Thoracic aorta (tissue), 2 donors: ENCODE measurements at places on chromosomes 6 and 20.

DNA sequence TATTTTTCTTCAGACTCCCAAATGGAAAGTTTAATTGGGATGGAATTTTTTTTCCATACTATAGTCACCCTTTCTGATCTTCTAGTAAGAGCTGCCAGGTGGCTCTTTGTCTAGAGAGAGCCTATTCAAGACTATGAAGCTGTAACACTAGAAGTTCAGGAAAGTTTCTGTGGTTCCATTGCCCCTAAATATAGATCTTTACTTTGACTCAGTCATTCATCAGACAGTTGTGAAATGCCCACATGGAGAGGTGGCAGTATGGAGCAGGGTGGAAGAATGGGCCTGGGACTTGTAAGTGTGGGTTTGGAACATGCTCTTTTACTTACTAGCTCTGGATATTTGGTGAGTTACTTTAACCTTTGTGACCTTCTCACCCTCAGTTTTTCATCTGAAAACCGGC lies 87.8 kb downstream of the CTNNBL1 start:
- no peak overlapping the region for H3K4me3 ChIP-seq
- DNase-seq = no peak
- no peaks in the 10 kb centered on the region for H3K36me3 ChIP-seq
- H3K27ac ChIP-seq = no peak overlapping the region
- no peaks in the 10 kb centered on the region for H3K27me3 ChIP-seq
- H3K4me1 ChIP-seq = no peaks in the 10 kb centered on the region

GRCh38 chr6:9875605-9876353 lies 539.1 kb downstream of the TFAP2A start:
- no peak overlapping the region for H3K4me3 ChIP-seq
- H3K27me3 ChIP-seq = no peaks in the 10 kb centered on the region
- H3K27ac ChIP-seq = no peak overlapping the region
- H3K4me1 ChIP-seq = no peaks in the 10 kb centered on the region
- H3K36me3 ChIP-seq = no peaks in the 10 kb centered on the region
- no peak for DNase-seq

GRCh38 chr6:141946502-141946901 lies 186.2 kb upstream of the GJE1 start:
- H3K4me1 ChIP-seq = no peaks in the 10 kb centered on the region
- no peaks in the 10 kb centered on the region for H3K36me3 ChIP-seq
- no peak overlapping the region for H3K27ac ChIP-seq
- H3K27me3 ChIP-seq = no peaks in the 10 kb centered on the region

DNA sequence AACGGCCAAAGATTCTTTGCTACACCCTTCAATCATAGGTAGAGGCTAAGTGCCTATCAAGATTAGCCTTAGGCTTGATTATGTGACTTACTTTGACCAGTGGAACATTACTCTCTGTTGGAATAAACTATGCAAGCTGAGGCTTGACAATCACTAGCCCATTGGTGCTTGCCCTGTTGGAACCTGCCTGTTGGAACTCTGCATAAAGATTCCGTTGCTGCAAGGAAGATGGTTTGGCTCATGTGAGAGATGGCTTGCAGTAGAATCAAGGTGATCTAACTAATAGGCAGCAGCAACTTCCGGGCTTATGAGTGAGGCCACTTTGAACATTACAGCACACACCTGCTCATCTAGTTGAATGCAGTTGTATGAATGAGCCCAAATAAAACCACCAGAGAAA lies 227.7 kb upstream of the TSHZ2 start:
- H3K4me3 ChIP-seq = no peak overlapping the region
- H3K36me3 ChIP-seq = no peaks in the 10 kb centered on the region
- no peak for DNase-seq
- H3K27ac ChIP-seq = no peak overlapping the region

- H3K27ac ChIP-seq = no peak overlapping the region
- no peak for DNase-seq
- no peaks in the 10 kb centered on the region for H3K36me3 ChIP-seq
These were observed 1.7 kb upstream of the C20orf203 start for GRCh38 chr20:32675223-32675975.

DNA sequence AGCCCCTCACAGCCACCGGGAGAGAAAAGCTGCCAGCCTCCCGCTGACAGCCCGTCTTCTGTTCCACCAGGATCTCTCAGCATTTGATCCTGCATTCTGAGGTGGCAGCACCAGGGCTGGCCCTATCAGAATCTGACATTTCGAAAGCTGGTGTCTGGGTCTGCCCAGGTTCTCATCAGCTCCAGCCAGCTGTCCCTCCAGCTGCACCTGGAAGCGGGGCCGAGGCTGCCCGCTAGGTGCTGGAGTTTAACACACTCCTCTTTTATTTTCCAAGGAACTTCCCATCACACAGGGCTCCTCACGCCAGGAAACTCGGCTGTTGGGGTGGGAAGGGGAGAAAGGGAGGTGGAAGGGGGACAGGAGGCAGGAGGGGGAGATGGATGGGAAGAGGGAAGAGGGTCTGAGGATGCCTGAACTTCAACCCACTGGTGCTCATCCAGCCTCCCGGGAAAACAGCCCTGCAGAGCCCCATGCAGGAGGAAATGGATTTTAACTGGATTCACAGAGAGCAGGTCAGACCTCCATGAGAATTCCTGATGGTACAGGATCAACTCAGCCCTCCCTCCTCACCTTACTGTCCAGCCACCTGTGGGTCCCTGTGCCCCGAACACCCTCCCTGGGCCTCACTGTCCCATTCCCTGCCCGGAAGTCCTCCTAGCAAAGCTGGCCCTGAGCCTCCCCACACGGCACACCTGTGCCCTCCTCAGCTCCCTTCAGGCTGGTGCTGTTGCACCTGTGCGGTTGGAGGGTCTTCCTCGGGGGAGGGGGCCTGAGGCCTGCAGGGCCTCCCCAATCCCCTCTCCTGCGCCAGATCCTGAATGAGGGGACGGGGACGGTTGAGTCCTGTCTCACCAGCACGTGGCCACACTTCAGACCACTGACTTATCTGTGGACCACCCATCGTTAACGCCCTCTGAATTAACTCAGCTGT lies 3.9 kb upstream of the LSM14B start:
- no peak for DNase-seq
- H3K4me1 ChIP-seq = peaks cover 27% of the 10 kb centered on the region
- no peak overlapping the region for H3K27ac ChIP-seq

- H3K4me1 ChIP-seq = no peaks in the 10 kb centered on the region
- no peak overlapping the region for H3K27ac ChIP-seq
- no peak overlapping the region for H3K4me3 ChIP-seq
- H3K36me3 ChIP-seq = no peaks in the 10 kb centered on the region
These were observed 28.3 kb downstream of the SMPDL3A start for GRCh38 chr6:122817358-122817757.

DNA sequence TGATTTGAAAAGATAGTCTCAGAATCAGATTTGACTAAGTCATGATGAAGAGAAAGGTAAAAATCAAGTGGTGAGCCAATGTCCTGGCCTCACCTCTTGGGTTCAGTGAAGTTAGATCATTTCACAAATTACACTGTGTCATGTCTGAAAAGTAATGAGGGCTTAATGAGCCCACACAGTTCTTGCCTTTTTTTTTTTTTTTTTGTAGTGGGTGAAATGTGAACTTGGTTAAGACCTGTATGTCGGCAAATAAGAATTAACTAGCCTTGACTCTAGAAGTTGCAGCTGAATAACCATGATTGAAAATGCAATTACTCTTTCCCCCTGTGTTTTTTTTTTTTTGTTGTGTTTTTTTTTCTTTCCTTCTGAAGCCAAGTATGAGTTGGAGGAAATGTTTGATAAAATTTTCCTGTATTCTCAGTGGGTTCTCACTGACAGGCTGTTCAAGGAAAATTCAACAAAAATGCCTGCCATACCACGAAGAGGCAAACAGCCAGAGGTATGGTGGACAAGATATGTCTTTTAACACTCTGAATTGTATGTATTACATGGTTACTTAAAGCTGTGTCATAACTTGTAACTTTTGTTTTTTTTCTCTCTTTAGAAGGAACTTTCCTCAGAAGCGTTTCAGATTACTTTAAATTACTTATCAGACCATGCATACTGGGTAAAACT lies 135.2 kb upstream of the MLIP start:
- DNase-seq = no peak
- no peaks in the 10 kb centered on the region for H3K36me3 ChIP-seq
- no peaks in the 10 kb centered on the region for H3K4me1 ChIP-seq
- no peak overlapping the region for H3K27ac ChIP-seq

- no peak overlapping the region for H3K27ac ChIP-seq
- no peaks in the 10 kb centered on the region for H3K27me3 ChIP-seq
- H3K4me3 ChIP-seq = no peak overlapping the region
- DNase-seq = no peak
These were observed 673.6 kb downstream of the CD109 start for GRCh38 chr6:74369556-74369993.

GRCh38 chr6:151498327-151498726 lies 4.5 kb downstream of the CCDC170 start:
- H3K4me1 ChIP-seq = peaks cover 9% of the 10 kb centered on the region
- no peaks in the 10 kb centered on the region for H3K36me3 ChIP-seq
- no peaks in the 10 kb centered on the region for H3K27me3 ChIP-seq
- no peak overlapping the region for H3K4me3 ChIP-seq
- H3K27ac ChIP-seq = no peak overlapping the region

DNA sequence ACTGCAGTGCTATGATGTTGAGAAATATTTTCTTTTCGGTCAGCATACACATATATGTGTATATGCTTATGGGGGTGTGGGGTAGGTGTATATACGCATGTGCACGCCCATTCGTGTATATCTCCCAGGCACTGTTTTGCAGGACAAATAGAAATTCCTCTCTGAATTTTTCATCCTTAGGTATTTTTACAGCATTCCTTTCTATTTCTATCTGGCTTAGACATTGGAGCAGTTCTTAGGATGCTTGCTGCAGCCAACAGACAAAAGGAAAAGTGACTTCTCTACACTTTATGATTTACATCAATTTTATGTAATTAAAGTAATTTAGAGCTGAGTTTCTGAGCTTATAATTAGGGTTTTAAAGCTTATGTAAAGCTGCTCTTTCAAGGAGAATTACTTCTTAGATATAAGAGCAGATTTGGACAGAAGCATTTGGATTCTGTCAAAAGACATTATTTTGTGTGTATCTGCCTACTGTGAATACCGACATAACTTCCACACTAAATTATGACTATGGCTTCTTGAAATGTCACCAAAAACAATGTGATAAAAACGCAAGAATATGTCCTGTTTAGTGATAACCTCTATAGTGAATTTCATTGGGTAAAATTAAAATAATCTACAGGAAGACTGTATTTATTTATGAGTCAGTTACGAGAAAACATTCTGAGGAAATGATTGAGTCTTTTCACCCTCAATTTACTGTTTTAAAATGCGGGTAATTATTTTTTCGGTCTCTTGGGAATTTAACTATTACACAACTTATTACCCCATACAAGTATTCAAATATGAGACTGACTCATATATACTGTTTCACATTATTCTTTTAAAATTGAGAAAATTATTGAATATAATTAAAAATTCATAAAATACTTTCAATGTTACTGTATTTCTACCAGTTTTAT lies 21.3 kb upstream of the CEP43 start:
- no peaks in the 10 kb centered on the region for H3K36me3 ChIP-seq
- no peak for DNase-seq
- H3K27me3 ChIP-seq = no peaks in the 10 kb centered on the region
- H3K4me1 ChIP-seq = no peaks in the 10 kb centered on the region

DNA sequence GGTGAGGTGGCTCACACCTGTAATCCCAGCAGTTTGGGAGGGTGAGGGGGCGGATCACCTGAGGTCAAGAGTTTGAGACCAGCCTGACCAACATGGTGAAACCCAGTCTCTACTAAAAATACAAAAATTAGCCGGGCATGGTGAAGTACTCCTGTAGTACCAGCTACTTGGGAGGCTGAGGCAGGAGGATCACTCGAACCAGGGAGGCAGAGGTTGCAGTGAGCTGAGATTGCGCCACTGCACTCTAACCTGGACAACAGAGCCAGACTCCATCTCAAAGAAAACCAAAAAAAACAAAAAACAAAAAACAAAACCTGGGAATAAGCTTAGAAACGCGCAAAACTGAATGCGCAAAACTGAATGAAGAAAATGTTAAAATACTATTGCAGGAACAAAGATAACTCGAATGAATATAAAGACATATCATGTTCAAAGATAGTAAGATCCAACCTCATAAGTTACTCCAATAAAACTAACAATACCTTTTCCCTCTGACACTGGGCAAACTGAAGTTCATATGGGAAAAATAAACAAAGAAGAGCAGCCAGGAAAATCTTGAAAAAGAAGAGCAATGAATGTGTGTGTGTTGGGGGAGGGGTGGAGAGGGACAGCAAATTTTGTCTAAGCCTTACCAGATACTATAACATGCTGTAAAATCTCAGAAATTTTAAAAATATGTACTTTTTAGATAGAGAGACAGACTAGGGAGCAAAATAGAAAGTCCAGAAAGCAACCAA lies 101.0 kb upstream of the BEND3 start:
- no peaks in the 10 kb centered on the region for H3K4me1 ChIP-seq
- no peak overlapping the region for H3K4me3 ChIP-seq
- H3K36me3 ChIP-seq = no peaks in the 10 kb centered on the region
- no peak overlapping the region for H3K27ac ChIP-seq
- no peak for DNase-seq

DNA sequence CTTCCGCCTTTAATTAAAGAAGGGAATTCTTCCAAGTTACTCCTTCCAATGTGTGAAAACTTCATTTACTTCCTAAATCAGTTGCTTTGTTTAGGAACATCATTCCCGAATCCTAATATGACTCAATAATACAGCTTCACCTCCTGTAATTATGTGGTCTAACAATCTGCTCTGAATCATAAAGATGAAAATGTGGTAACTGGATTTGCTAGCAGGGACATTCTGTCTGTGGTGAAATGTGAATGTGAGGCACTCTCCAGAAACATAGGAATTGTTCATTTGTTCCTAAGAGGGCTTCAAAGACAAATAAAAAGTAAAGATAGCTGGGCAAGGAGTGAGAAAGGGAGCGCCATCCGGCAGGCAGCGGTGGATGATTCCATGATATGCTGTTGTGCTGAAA lies 678.1 kb downstream of the KIF16B start:
- DNase-seq = no peak
- no peaks in the 10 kb centered on the region for H3K36me3 ChIP-seq
- no peak overlapping the region for H3K4me3 ChIP-seq

DNA sequence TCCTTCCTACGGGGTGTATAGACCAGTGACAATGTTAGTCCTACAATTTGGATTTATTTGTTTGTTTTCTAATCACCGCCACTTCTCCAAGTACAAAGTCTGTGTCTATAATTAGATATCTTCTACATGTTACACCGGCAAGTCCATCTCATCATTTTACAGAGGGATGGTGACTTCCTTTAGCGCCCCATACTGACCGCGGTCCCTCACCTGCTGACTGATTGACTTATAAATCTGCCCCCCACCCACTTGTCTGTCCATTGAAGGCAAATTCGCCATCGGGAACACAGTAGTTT lies 8.9 kb upstream of the NR2E1 start:
- H3K27me3 ChIP-seq = peaks cover 18% of the 10 kb centered on the region
- DNase-seq = no peak
- no peaks in the 10 kb centered on the region for H3K36me3 ChIP-seq
- peak overlapping the region; percentile 63 for H3K4me3 ChIP-seq
- no peak overlapping the region for H3K27ac ChIP-seq
- peaks cover 13% of the 10 kb centered on the region for H3K4me1 ChIP-seq

GRCh38 chr20:58693226-58694006 lies 816 bp downstream of the NPEPL1 start:
- peaks cover 18% of the 10 kb centered on the region for H3K36me3 ChIP-seq
- H3K4me1 ChIP-seq = peaks cover 48% of the 10 kb centered on the region
- no peaks in the 10 kb centered on the region for H3K27me3 ChIP-seq
